ENCODE measurements at places on chromosomes 12 and 14.

GRCh38 chr12:130958557-130959140 is 4.9 kb downstream of the ADGRD1 start:
- no peak for DNase-seq

DNA sequence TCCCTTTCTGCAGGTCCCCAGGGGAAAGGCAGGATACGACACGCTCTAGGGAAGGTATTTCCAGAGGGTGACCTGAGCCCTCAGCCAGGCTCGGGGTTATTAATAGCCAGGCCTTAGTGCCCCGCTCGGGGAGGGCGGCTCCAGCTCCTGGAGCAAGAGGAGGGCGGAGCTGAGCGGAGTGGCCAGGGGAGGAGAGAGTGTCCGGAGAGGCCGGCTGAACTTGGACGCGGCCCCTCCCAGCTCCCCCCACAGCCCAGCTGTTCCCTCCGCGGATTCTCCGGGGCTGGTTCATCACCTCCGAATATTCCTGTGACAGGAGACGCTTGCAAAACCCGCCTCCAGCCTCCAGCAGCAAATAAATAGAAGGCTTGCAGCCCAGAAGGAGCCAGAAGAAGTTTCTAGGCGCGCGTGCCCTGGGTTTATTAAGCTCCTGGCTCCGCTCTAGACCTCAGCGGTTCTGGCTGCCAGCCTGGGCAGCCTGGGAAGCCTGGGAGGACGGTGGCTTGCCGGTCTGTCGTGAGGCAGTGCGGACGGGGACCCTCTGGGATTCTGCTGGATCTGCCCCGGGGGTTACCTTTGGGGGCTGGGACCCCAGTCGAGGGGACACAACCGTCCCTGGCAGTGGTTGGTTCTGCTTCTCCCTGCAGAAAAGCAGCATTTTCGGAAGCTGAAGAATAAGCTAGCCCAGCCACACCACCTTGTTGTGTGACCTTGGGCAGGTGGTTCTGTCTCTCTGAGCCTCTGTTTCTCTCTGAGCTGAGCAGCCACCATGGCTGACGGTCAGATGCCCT is at the start of gene HSPB8:
TSS of gene HSPB8 (plus strand) at position 388 of the 791 bp plus-strand sequence. CDS start at position 770, 382 bp downstream.
- DNase-seq, result no peak

- DNase-seq, result peak; percentile 2
Observed at GRCh38 chr12:72274931-72275330, 2.8 kb downstream of the TRHDE start.

GRCh38 chr12:92701441-92701840 is 1.3 kb upstream of the PLEKHG7 start:
- DNase-seq, result no peak

DNA sequence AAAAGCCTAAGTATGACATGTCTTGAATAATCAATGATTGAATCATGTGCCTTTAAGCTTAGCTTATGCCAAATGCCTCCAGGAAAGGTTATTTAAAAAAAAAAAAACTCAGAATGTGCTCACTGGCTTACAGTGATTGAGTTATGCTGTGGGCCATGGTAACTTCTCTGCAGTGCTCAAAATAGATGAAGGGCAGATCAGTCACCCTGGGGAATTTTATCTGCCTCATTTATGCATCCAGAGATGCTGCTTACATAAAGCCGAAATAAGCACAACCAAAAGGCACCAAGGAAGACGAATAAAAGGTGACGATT is 118.7 kb upstream of the MDM1 start:
- no peak for DNase-seq

DNA sequence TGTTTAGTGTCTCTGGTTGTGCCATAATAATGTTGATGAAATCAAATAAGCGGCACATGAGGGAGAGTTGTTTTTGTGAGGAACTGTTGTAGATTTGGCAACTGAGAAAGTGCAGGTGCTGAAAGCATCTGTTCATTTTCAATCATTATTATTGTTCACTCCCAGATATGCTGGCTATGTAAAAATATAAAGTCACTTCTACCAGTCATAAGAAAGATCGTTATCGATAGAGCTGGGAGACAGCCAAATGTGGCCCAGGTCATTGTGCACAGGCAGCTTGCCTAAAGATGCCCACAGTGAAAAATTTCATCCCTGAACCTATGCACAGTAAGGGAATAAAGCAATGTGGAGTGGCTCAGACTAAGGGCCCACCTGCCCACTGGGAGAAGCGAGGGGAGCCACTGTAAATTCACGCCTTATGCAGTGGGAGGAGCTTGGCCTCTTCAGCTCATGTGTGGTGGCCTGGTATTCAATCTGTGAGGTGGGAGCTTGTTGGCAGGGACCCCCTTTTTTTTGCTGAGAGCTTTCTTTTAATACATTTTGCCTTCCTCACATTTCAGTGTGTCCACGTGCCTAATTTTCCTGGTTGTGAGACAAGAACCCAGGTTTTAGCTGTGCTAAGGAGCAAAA is 1490.8 kb upstream of the TMEM132C start:
- no peak for DNase-seq

GRCh38 chr14:103547455-103547940 is 15.0 kb downstream of the BAG5 start:
- DNase-seq, result no peak

DNA sequence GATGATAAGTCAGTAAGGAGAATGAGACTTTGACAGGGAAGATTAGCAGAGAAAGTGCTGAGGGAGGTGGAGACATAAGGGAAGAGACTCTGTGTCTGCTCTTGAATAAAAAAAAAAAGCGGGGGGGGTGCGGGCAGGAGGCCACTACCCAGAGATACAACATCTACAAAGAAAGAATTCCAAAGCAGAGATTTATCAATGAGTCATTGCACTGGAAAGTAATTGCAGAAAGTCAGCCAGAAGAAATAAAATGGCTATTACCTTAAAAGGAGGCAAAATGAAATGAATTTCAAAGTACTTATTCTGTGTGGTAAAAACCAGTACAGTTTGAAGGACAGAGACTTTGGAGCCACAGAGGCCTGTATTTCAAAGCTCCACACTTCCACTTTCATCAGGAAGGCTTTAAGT is 267.1 kb upstream of the PRKD1 start:
- DNase-seq, result no peak

DNA sequence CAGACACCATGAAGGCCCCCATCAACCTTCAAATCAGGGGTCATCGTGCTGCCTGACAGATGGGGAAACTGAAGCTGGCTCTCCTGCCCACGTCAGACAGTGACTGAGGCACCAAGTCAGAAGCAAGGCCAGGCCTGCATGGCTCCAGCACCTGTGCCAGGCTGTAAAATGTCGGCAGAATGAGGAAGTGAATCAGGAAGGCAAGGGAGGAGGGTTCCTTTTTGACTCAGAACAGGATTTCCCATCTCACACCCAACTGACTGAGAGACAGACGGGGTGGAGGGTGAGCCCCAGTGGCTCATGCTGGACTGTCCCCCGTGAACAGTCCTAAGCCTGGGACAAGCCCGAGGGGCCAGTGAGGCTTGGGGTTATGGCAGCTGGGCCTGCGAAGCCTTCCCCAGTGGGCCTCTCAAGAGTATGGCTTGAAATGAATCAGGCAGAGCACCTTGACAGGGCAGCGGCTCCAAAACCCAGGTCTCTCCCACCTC is 20.9 kb downstream of the SYNE3 start:
- peak; percentile 84 for DNase-seq

GRCh38 chr12:106582249-106582591 is 584 bp upstream of the RFX4 start:
- DNase-seq, result no peak

- DNase-seq, result no peak
Observed at GRCh38 chr14:94019329-94019728, 6.8 kb upstream of the OTUB2 start.

- no peak for DNase-seq
Observed at GRCh38 chr14:95536671-95537070, 1.8 kb downstream of the GLRX5 start.

- DNase-seq, result no peak
Observed at GRCh38 chr12:84920331-84920730, 7.7 kb upstream of the SLC6A15 start.

DNA sequence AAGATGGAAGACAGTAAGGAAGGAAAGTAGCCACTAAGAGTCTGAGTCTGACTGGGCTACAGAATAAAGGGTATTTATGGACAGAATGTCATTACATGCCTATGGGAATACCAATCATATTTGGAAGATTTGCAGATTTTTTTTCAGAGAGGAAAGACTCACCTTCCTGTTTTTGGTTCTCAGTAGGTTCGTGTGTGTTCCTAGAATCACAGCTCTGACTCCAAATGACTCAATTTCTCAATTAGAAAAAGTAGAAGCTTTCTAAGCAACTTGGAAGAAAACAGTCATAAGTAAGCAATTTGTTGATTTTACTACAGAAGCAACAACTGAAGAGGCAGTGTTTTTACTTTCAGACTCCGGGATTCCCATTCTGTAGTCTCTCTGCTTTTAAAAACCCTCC is 15.4 kb upstream of the PAPLN start:
- no peak for DNase-seq

DNA sequence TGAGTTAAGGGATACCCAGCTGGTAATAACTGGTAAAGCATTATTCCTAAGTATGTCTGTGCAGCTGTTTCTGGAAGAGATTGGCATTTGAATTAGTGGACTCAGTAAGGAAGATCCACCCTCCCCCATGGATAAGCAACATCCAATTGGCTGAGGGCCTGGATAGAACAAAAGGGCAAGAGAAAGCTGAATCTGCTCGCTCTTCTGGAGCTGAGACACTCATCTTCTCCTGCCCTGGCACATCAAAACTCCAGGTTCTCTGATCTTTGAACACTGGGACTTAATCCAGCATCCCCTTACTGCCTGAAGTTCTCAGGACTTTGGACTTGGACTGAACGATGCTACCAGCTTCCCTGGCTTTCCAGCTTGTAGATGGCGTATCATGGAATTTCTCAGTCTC is 63.1 kb upstream of the CNOT2 start:
- no peak for DNase-seq

DNA sequence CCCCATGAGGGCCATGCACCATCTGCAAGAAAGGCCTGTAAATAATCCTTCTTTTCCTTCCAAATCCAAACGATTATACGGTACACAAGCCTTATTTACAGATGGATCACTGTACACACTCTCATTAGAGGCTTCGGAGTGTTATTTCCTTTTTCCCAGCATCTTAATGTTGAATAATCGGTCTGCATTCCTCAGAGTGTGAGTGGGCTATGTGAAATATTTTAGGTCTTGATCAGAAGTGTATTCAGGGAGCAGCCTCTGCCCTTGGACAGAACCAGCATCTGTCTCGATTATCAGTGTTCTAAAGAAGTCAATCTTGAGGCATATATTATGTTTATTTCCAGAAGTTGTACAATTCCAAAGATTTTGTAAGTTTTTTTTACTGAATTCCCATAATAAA is 340.6 kb downstream of the SEC23A start:
- DNase-seq, result no peak

GRCh38 chr12:33253178-33253577 is 186.4 kb downstream of the SYT10 start:
- DNase-seq, result no peak

- no peak for DNase-seq
Observed at GRCh38 chr12:87982208-87982607, 47.0 kb downstream of the C12orf50 start.

DNA sequence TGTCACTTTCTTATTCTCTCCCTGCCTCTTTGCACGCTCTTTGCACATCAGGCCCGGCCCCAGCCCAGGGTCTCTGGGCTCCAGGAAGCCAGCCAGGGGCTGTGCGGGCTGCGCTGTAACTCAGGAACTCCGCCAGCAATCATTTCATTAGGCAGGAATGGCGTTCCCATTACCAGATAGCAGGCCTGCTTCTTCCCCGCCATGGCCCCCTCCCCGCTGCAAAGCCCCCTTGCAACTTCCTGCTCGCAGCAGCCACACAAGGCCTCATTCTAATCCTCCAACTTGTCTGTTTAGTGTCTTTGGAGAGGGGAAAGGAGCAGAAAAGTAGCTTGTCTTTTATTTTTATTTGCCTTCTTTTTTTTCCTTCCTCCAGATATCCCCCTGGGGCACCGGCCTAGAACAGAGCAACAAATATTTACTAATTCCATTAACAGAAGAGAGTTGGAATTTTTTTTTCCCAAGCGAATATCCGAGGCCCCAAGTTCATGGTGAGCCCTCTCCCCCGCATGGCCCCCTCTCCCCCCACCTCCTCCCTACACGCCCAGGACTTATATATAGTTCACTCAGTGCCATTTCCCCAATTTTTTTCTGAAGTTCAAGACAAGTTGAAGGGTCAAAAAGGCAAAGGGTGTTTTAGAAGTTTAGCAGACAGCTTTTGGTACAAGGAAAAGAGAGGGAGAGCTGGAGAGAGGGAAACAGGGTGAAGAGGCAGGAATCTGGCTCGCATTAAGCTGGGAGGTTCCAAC is 329.4 kb upstream of the TBX3 start:
- no peak for DNase-seq

DNA sequence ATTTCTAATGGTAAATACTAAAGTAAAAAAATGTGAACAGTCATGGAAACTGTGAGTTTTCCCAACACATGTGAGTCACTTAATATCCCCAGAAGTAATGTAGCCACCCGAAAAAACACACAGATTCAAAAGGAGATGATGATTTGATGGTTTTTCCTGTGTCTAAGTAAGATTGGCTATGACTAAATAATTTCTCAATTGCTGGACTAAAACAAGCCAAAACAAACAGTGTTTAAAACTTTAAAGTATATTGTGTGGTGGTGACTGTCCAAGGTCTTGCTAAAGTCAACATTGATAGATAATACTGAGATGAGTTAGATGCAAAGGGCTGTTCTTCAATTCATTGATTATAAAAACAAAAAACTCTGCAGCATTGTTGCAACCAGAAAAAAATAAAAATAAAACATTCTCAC is 89.6 kb upstream of the SOX5 start:
- no peak for DNase-seq
